ENCODE measurements at places on chromosomes 6 and 20.

DNA sequence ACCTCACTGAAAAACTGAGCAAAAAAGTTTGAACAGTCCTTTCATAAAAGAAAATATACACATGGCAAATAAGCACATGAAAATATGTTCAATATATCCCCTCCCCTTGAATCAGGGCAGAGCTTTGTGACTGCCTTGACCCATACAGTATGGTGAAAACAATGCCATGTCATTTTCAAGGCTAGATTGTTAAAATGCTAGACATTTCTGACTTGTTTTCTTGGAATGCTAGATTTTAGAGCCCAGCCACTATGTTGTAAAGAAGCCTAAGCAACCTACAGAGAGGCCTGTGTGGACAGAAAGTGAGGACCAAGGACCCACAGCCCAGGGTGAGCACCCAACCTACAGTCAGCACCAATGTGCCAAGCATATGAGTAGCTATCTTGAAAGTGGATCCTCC is 17.1 kb upstream of the ASF1A start:
- no peak for DNase-seq

GRCh38 chr20:31747640-31748039 is 8.6 kb downstream of the TPX2 start:
- DNase-seq: no peak

GRCh38 chr6:158410784-158411183 is 98.5 kb downstream of the TULP4 start:
- DNase-seq: no peak

- no peak for DNase-seq
Measured at GRCh38 chr20:25020901-25021301, 28.4 kb upstream of the APMAP start.

DNA sequence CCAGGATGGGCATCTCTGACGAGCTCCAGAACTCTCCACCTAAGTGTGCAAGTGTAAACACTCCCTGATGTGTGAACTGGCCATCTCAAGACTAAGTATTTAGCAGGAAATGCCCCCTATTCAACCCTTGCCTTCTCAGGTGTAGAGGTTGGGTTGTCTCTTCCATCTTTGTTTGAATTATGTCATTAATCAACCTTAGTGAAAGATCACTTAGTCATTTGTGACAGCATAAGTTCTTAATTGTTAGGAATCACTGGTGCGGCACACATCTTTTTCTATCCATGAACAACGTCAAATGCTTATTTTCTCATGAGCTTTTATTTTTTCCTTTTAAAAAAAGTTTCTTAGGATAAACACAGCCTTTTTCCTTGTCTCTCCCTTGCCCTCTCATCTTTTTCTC is 151.6 kb downstream of the ESR1 start:
- no peak for DNase-seq

DNA sequence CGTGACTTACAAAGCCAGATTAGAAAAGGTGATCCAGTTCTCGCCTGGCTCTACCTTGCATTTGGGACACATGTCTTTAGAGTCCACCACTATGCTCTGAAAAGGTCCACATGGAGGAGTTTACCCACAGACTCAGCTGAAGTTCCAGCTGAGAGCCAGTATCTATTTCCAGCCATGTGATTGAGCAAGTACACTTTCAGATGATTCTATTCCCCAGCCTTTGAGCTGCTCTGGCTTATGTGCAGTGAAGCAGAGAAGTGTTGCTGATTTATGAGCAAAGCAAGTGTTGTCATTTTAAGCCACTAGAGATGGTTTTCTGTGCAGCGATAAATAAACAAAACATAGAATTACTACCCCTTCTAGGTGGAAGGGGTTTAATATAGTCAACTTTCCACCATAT is 520.8 kb upstream of the RNF217 start:
- DNase-seq: no peak

- DNase-seq: no peak
Measured at GRCh38 chr20:18288749-18289267, 481 bp downstream of the ZNF133 start.

DNA sequence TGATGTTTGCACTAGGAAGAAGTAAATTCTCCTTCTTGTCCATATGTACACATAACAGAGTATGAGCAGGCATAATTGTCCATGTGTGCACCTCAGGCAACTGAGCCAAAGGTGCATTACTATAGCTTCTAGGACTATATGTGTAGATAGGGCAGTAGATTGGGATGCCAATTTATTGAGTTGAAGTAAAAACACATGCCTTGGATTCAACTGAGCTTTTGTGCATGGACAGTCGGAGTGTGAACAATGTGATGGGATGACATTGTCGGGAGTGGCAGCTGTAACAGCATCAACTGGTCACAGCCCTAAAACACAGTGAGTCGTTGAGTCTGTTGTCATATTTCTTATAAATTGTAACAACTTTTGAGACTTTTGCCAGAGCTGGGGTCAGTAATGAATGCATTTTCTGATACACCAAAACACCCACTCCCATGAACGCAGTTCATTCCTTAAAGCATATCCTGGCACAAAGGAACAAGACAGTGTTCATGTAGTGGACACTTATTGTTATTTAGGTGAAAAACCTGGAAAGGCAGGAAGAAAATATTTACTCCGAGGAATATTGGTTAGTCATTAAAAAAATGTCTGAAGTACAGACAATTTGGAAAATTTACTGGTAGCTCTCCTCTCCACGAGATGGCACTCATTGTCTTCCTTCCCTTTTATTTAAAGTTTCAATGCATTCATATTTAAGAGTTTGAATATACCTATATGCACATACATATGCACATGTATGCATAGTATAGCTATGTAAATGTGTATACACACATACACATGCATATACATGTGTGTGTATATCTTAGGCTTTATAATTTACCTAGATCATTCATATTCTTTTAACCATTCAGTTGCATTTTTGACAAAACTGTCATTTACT is 302.0 kb upstream of the STXBP5 start:
- no peak for DNase-seq

GRCh38 chr20:34511891-34512265 is 4.3 kb upstream of the DYNLRB1 start:
- no peak for DNase-seq

DNA sequence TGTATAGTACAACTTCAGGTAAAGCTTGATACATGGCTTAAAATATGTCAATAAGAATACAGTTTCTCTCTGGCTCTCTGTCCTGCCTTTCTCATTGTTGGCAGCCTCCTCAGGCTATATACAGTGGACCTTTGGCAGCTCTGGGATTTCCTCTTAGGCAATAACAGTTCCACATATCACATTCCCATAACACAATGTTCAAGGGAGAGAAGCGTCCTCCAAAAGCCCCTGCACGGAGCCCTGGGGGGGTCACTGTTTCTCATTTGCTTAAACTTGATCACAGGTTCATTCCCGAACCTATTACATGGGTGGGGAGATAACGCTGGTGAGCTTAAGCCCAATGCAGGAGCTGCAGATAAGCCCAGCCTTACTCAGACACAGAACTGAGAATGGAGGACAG is 4.4 kb upstream of the FLRT3 start:
- DNase-seq: no peak

GRCh38 chr6:37285861-37286311 is 27.9 kb upstream of the TMEM217 start:
- DNase-seq: no peak

GRCh38 chr6:88997327-88997726 is 33.9 kb upstream of the RNGTT start:
- DNase-seq: no peak

- DNase-seq: no peak
Measured at GRCh38 chr20:5482791-5483190, 166.0 kb upstream of the PROKR2 start.

GRCh38 chr20:62401331-62401779 is 5.7 kb downstream of the CABLES2 start:
- no peak for DNase-seq

- no peak for DNase-seq
Measured at GRCh38 chr6:71523548-71523947, 234.9 kb downstream of the OGFRL1 start.

DNA sequence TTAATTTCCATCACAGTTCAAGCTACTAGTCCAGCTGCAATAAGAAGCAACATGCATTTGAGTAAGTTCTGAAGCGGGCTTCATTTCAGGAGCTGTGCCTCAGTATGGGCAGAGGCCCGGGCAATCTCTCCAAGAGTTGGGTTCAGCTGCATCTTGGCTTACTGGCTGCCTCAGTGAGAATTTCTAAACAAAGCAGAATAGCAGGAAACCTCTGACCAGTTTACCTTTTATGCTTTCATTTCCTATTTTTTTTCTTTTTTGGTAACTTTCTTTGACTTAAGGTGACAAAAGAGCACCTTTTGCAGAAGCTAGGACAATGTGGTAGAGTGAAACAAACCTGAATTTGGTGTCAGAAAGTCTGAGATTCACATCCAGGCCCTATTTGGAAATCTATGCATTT is 51.0 kb upstream of the FBXO30 start:
- DNase-seq: no peak

DNA sequence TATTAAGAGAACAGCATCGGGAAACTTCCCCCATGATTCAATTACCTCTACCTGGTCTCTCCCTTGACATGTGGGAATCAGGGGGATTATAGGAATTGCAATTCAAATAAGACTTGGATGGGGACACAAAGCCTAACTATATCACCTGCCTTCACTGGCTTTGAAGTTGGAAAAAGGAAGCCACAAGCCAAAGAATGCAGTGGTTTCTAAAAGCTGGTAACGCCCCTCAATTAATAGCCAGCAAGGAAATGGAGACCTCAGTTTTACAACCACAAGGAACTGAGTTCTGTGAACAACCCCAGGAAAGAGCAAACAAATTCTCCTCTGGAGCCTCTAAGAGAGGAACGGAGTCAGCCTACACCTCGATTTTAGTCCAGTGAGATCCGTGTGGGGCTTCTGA is 244.1 kb downstream of the TFAP2A start:
- DNase-seq: no peak

GRCh38 chr6:11380969-11381744 is 148.7 kb upstream of the NEDD9 start:
- DNase-seq: no peak

DNA sequence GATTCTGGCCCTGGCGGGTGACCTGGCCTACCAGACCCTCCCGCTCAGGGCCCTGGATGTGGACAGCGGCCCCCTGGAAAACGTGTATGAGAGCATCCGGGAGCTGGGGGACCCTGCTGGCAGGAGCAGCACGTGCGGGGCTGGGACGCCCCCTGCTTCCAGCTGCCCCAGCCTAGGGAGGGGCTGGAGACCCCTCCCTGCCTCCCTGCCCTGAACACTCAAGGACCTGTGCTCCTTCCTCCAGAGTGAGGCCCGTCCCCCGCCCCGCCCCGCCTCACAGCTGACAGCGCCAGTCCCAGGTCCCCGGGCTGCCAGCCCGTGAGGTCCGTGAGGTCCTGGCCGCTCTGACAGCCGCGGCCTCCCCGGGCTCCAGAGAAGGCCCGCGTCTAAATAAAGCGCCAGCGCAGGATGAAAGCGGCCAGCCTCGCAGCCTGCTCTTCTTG is 868 bp upstream of the SLC2A4RG start:
- DNase-seq: no peak

- peak; percentile 23 for DNase-seq
Measured at GRCh38 chr20:4973330-4974097, 27.8 kb downstream of the SLC23A2 start.

GRCh38 chr20:6665621-6666355 is 101.7 kb upstream of the BMP2 start:
- no peak for DNase-seq

DNA sequence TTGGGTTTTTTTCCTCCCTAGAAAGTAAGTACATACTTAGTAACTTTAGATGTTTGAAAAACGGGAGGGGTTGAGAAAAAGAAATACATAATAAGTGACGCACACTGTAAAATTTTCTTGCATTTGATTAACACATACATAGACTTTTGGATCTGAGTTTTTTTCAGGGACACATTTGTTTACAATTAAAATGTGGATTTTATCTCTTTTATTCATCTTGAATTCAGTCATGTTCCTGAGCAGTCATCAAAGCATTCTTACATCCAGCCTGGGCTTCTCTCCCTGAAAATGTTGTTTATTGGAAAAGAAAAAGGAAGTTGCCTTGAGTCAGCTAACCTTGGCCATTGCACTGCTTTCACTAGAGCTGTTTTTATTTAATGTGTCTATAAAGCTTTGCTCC is 8.7 kb upstream of the RPP40 start:
- no peak for DNase-seq

DNA sequence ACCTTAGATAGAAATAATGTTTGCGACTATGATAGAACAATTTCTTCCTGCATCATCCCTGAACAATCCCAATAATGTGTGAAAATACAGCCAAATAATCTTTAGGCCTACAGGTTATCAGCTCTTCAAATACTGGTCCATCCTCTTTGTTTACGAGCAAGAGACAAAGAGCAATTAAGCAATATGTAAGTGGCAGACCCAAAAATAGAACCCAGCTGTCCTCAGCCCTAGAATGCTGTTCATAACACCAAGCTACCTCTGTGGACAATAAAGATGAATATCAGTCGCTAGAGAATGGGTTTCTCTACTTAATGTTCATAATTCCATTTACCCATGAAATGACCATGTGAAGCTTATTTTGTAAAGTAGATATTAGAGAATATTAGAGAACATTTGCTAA is 28.4 kb upstream of the OSTM1 start:
- no peak for DNase-seq

DNA sequence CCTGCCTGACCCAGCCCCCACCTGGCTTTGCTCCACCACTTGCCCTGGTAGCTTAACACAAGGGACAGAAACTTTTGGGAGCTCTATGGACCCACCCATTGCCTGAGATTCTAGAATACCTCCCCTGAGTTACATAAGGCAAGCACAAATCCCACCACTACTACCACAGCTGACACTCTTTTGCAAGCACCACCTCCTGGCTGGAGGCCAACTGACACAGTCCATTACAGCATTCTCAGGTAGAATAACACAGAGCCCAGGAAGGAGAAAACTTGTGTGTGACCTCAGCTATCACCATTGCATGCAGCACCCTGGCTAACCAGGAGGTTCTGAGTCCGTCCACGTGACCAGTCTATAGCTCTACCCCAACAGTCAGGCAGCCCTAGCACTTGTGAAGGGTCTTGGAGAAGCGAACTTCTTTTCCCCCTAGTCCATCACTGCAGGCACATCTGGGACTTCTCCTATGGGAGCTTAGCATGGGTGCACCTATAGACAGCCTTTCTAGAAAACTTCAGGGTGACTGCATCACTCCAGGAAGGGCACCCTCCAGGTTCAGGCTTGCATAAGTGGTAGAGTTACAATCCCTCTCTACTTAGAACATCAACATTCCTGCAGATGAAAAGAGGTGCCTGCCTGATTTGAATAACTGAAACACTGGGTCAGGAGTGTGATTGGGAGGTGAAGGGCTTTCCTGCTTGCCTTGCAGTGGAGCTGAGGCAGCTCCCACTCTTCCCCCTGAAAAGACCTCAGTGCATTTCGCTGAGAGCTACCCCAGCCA is 30.1 kb downstream of the CITED2 start:
- DNase-seq: no peak

Measured in stimulated activated CD4-positive, alpha-beta T cell treated with anti-CD3 and anti-CD28 coated beads, Interleukin-4, amount 100 ng/mL, for 4 hours (primary cell).